ENCODE measurements at places on chromosomes 6 and 20.

GRCh38 chr6:106752641-106753040, 123.3 kb downstream of the QRSL1 start:
- no peak for DNase-seq

- no peak for DNase-seq
Measured at GRCh38 chr6:24957199-24957598, 21.4 kb upstream of the RIPOR2 start.

DNA sequence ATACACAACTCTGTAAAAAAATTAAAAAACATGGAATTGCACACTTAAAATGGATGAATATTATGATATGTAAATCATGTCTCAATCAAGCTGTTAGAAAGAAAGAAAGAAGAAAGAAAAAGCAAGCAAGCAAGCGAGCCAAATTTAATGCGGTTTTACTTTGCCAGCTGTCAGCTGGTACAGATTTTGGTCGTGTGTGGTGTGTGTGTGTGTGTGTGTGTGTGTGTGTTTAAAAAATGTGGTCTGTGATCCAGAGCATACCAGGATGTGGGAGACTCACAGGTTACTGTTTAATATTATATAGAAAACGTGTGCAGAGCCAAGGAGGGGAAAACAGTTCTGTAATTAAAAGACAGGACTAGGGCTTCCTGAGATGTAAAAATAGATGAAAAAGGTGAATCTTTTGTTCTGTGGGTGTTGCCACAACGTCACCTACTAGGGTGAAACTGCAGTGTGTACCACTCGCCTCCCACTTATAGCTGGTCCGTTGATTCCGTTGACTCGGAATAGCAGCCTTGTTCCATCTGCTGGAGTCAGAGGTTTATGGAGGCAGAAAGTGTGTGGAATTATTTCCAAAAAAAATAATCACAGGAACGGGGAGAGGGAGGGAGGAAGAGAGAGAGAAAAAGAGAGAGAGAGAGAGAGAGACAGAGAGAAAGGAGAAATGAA, 197.7 kb downstream of the BCAS1 start:
- DNase-seq: no peak

DNA sequence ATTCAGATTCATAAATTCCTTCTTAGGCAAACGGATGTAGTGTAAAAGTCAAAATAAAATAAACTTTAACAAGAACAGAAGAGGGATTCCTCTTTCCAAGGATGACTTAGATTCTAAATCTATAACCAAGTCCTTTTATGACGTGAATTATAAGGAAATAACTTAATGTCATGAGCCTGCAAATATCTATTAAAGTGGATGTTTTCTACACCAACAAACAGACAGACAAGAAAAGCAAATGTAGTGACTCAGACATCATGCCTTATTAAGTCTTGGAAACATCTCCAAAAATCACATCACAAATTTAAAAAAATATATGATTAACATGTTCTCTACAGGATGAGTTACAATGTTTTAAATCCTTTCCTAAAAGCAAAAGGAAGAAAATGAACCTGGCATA, 397.1 kb downstream of the ESR1 start:
- no peak for DNase-seq

DNA sequence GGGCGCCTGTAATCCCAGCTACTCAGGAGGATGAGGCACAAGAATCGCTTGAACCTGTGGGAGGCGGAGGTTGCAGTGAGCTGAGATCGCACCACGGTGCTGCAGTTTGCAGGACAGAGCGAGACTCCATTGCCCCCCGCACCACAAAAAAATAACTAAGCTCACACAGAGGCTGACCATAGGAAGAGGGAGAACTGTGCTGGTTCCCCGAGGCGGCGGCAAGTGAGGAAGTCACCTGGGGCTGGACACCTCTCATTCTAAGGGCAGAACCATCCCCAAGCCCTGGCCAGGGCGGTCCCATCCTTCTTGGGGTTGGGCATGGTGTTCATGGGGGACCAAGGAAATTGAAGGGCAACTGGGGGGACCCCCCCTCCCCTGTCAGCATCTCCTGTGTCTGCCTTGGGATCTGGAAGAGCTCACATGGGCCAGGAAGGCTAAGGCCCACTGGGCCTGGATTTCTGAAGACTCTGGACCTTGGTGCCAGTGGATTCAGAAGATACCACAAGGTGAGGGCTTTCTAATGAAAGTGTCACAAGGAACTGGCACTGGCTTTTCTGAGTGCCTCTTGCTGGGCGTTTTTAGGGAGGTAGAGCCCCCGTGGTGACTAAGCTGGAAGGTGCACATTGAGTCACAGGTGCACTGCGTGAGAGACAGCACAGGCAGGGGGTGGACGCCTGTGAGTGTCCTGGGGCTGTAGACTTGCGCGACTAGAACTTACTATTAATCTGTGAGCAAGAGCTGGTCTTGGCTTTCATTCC, 11.5 kb downstream of the IRF4 start:
- DNase-seq: no peak

GRCh38 chr20:32569380-32570305, 15.5 kb downstream of the NOL4L start:
- DNase-seq: no peak

GRCh38 chr6:148263961-148264360, 78.7 kb upstream of the SASH1 start:
- DNase-seq: no peak

- DNase-seq: no peak
Measured at GRCh38 chr20:18722371-18722770, 91.2 kb upstream of the SCP2D1 start.

- DNase-seq: no peak
Measured at GRCh38 chr6:139642346-139642745, 267.9 kb upstream of the CITED2 start.

DNA sequence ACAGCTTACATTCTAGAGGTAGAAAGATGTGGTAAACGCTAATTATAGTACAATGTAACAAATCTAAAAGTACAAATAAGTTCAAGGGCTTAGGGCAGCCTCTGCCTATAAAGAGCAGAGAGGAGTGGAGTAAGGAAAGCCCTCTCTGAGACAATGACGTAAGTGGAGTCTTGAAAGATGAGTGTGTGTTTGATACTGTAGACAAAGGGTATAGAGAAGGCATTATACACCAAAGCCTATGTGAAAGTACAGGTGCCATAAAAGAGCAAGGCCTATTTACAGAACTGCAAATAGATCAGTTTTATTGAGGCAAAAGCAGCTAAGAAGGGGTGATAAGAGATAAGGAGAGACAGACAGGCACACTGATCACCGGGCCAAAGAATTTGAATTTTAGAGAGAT, 10.9 kb downstream of the GOPC start:
- no peak for DNase-seq

DNA sequence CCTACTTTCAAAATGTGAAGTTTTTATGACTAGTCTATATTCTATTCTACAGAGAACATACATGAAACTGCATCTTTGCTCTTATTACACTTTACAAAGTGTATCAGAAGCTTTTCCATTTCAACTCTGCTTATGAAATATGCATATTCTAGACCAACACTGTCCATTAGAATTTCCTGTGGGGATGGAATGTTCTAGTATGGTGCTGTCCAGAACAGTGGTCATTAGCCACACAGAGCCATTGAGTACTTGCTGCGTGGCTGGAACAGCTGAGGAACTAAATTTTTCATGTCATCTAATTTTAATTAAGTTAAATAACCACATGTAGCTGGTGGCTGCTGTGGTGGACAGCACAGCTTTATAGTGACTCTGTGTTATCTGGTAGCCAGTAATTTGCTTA, 105.9 kb upstream of the PDE10A start:
- DNase-seq: no peak

DNA sequence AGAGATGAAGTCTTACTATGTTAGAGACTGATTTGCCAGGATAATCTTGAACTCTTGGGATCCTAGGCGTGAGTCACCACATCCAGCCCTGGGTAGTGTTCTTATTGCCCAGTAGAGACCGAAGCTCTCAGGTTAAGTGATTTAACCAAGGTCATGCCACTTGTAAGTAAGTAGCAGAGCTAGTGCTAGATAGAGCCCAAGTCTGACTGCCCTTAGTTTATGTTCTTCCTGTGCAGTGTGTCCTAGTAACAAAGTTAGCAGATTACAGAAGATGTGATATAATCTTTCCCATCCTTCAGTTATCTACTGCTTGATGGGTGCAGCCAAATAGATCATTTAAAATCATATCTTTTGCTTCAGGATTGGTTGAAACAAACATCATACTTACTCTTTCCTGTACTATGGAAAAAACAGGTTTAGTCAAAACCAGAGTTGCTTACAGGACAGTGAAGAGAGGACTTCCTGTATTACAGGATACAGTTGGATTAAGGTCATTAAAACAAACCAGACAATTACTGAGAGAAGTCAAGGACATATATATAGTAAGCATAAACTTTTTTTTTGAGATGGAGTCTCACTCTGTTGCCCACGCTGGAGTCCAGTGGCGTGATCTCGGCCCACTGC, 9.5 kb upstream of the PABPC1L start:
- DNase-seq: no peak

GRCh38 chr20:21308340-21308739, 5.2 kb downstream of the XRN2 start:
- DNase-seq: no peak

DNA sequence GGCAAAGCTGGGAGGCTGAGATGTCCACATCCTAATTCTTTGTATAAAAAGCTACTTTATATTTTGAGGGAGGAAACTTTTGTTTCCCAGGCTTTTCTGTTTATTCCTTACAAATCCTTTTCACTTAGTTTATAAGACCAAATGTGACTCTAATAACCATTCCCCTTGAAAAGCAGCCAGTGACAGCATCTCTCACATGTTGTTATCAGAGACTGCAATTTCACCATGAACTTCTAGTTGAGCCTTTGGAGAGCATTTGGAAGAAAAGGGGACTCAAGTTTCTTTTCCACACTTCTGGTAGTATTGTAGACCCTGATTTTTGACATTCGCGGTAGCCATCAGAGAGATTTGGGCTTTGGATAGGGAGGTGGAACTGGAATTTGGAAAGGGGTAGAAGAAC, 215.8 kb downstream of the RNF144B start:
- no peak for DNase-seq

GRCh38 chr20:51624157-51624731, 81.7 kb upstream of the NFATC2 start:
- peak; percentile 18 for DNase-seq

DNA sequence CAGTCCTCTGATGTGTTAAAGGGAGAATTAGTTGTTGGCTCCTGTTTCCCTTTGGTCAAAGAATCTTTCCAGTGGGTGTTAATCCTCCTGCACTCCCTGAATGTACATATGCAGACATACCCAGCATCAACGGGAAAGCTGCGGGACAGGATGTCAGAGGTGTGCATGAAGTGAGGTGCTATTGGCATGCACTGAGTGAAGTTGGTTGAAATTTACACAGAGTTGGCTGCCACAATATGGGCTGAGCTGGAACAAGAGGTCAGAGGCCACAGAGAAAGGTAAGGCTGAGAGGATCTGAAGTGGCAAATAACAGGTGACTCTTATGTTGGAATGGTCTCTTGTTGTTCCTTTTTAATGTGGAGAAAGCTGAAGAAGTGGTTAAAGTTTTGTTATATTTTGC, 82.7 kb upstream of the AKIRIN2 start:
- no peak for DNase-seq

DNA sequence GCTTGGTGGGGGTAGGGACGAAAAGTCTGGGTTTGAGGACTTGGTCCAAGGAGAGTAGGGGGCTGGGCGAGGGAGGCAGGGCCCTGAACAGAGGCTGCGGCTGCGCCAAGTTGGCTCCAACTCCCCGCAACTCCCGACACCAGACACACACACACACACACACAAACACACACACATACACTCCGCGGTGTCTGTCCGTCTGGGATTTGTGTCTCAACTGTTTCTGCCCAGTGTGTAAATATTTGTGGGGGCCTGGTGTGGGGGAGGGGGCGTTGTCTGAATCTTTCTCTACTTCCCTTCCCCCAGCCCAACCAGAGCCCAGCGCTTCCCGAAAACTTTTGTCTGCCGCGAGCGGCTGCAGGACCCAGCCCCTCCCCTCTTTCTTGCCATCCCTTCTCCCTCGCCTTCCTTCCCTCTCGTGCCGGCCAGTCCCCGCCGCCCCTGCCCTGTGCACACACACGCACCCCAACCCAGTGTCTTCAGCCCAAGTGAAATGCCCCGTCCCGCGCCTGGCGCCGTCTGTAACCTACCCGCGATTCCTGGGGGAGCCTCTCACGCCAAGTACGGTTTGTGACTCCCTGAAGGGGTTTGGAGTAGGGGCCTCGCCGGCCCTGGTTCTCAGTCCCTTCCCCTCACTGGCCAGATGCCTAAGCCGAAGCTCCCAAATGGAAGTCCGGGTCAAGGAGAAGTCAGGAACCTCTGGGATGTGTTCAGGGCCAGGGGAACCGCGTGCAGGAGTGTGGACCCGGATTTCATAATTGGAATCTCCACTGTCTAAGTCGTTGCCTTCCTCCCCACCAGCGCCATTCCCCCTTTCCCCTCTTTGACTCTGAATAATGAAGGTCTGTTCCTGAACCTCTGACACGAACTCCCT, 904 bp downstream of the MDFI start:
- DNase-seq: no peak

DNA sequence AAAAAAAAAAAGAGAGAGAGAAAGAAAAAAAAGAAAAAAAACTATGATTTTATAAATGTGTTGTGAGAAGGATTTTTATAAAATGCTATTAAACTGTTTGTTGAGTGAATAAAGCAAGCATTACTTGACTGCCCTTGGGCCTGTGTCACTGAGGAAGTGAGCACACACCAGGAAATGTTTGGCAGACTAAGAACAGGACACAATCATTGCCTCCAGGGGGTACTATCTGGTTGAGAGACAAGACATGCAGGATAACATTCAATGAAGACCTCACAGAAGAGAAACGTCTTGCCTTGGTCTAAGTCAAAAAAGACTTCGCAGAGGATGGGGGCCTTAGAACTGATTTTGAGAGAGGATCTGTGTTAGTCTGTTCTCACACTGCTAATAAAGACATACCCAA, 40.6 kb downstream of the MTFR2 start:
- DNase-seq: no peak

DNA sequence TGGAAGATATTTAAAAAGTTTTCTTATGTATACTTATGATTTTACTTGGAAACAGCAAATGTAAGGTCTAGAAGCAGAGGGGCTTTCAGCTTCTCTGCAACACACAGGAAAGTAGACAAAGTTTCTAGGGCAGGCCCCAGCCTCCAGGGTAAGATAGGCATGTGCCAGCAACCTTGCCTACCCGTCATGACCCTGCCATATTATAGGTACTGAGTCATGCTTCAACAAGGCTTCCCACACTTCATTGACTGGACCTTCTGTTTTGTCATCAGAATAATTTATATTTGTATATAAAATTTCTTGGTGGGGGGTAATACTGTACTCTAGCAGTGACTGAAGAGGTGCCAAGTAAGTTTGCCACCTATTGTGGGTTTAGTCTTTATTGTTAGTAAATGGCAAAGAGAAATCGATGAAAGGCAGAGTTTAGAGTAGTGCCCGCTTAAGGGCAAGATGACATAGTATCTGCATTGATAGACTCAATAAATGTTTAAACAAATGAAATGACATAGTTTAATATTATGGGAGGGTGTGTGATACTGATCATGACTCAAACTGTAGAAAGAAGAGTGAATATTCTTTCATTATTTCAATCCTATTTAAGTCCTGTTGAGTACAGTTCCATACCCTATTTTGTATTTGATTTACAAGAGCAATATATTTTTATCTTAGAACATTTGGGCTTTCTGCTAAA, 95.6 kb downstream of the JARID2 start:
- DNase-seq: no peak
